ENCODE measurements at places on chromosomes 3 and 15.

DNA sequence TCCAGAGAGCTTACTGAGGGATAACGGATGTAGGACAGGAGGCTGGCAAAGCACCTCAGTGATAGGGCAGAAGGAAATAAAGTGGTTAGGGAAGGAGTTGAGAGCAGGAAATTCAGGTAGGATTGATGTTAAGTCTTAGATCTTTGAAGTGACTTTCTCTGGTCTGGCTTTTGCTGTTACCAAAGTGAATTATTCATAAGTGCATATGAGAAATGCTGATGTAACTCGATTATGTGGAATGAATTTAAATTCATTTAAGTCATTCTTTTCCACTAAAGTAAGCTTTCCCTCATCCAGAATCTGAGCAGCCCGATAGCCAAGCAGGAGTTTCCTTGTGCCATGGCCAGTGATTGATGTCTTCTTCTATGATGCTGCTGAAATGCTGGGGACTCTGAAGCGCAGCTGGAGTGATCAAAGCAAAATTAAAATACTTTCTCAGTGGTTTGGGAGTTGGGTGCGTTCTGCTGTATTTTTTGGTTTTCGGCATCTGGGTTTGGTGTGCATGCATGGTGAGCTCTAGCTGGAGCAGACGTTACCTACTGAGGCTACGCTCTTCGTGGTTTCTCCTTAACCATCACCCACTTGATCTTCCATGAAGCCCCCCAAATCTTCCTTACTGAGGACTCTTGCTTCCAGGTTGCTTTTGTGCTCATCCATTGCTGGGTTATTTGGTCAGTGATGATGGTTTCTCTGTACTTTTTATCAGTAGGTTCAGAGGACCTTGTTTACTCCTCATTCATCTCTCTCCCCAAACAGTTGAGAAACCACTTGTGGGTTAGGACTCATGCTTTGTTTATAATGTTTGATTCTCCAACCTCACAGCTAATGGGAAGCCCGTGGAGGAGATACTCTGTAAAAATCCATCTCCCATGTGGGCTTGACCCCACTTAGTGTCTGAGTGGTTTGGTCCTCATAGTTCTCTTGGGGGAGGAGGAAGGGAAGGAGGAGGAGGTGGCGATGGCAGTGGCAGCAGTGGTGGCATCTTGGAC lies 72.5 kb downstream of the IGF1R start:
- no peak for DNase-seq

DNA sequence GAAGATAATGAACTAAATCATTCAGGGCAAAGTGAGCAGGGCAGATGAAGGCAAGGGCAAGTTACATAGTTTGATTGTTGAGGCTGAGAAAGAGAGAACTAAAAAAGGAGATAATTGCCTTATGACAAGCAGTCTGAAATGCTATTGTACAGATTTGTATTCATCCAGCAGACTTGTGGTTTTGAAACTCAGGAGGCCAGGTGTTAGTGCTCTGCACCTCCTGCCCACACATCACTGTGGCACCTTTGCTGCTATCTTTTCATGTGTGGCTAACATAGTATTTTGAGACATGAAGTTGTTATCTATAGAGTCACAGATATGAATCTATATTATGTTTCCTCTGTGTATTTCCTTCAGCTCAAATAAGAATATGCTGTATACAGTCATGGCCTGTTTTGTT lies 24.3 kb upstream of the SUCLG2 start:
- no peak for DNase-seq

- no peak for DNase-seq
Measured at GRCh38 chr3:137764563-137765309, 621 bp downstream of the SOX14 start.

DNA sequence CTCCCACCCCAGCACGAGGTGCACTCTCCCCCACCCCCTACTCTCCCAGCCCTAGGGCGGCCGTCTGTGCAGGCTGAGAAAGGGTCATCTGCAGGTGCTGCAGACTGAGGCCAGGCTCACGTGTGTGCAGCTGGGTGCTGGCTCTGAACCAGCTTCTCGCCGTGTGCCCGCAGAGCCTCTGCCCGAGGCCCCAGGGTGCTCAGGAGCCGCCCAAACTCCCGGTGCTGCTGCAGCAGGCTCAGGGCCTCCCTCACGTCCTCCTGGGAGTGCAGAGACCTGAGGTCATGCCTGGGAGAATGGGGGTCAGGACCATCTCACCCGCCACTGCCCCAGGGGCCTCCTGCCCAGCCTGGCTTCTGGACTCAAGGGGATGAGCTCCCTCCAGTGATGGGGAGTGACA lies 17.2 kb downstream of the SPTBN5 start:
- no peak for DNase-seq

GRCh38 chr15:69762373-69763148 lies 309.9 kb downstream of the RPLP1 start:
- no peak for DNase-seq

DNA sequence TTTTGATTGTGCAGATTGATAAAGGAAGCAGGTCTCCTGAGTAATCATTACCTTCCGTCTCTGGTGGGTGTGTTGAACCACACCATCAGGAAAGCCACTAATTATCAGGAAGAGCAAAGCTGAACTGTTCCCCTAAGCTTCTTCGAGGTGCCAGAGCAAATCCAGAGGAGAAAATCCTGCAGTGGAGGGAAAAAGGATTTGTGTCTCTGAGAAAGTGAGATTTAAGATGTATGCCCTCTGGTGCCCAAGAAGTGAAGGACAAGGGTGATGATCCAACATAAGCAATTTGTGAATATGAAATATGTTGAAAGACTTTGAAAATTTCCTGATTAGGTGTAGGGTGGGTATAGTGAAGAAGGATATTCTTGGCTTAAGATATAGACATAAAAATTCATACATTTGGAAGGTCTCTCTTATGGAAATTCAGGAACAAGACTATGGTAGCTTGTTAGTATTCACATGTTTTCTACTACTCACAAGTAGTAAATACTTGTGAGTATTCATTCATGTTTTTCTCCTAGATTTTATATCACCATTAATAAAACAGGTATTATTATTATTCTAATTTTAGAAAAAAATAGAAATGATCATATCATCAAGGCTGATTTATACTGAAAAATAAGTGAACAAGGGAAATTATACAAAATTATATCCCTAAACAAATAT lies 34.8 kb downstream of the COMMD2 start:
- DNase-seq = no peak

DNA sequence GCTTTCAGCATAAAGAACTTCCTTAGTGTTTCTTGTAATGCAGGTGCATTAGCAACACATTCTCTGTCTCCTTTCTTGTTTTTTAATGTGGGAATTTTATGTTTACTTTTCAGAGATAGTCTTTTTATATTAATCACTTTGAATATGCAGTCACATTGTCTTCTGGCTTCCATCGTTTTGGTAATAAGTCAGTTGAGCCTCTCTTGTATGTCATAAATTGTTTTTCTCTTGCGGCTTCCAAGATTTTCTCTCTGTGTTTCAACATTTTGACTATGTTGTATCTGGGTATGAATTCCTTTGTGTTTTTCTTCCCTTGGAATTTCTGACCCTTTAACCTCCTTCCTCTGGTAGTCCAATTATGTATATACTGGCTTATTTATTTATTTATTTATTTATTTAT lies 25.3 kb downstream of the GABRG3 start:
- no peak for DNase-seq

DNA sequence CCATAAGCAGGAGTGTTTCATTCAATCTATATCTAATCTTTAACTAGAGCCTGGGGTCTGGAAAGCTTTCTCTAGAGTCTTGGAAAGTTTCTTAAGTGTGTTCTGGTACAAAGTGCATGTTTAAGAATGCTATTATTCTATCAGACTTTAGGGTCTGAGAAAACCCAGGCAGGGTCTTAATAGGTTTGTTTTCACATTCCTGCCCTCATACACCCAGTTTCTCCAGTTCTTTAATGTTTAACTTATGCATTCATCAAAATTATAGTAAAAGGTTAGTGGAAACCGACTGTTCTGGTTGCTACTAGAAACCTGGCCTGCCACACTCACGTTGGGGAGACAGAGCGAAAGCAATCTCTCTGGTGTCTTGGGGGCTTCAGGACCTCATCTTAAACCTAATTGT lies 102.9 kb upstream of the WDR72 start:
- DNase-seq = no peak

DNA sequence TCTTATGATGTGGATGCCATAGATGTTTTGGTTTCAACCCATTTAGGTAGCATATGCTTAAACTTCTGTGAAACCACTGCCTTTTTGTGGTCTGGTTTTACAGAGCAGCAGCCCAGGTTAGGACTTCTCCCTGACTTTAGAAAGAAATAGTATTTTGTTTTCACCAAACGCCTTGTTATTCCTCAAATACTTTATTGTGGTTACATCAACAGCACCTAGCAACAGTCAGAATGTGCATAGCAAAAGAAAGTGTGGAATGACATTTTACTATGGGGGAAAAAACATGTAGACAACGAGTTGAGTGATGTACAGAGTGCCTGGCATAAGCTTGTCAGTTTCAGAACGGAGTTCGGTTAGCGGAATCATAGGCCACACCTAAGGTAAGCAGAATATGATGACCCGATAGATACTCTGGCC lies 159.2 kb downstream of the TPRG1 start:
- no peak for DNase-seq

DNA sequence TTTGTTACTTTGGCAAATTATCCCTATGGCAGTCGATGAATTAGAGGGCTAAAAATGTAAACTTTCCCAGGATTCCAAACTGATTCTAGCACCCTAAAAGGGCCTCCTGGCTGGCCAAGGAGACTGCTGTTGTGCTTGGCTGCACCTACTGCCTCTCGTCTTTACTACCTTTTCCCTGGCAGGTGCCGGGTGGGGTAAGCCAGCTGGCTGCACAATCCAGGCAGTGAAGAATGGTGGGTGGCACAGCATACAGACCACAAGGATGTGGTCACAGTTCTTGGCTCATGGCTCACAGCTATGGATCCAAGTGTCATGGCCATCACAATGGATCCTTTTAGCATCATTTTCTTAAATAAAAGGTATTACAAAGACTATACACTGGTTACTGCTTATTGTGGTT lies 20.7 kb upstream of the SLC25A26 start:
- no peak for DNase-seq

- DNase-seq = no peak
Measured at GRCh38 chr3:177781686-177782161, 584.4 kb upstream of the TBL1XR1 start.

GRCh38 chr3:105493305-105493892 lies 126.7 kb downstream of the ALCAM start:
- DNase-seq = no peak

DNA sequence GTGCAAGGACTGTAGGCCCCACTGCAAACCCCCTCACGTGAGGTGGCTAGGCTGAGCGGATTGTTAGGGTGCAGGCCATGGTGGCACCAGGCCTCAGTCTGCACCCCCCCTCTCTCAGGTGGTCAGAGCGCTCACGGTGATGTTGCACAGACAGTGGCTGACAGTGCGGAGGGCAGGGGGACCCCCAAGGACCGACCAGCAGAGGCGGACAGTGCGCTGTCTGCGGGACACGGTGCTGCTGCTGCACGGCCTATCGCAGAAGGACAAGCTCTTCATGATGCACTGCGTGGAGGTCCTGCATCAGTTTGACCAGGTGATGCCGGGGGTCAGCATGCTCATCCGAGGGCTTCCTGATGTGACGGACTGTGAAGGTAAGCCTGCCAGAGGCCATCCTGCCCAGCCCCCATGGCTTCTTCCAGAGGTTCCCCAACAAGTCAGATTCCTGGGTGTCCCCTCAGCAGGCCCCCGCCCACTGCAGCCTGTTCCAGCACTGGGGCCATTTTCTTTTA lies 18.2 kb downstream of the ATRIP start:
- no peak for DNase-seq

GRCh38 chr15:77989296-77990143 lies 88.0 kb downstream of the TBC1D2B start:
- DNase-seq = no peak

- DNase-seq = no peak
Measured at GRCh38 chr15:39415634-39416033, 165.2 kb upstream of the THBS1 start.

- no peak for DNase-seq
Measured at GRCh38 chr3:148309390-148310035, 388.2 kb upstream of the AGTR1 start.

DNA sequence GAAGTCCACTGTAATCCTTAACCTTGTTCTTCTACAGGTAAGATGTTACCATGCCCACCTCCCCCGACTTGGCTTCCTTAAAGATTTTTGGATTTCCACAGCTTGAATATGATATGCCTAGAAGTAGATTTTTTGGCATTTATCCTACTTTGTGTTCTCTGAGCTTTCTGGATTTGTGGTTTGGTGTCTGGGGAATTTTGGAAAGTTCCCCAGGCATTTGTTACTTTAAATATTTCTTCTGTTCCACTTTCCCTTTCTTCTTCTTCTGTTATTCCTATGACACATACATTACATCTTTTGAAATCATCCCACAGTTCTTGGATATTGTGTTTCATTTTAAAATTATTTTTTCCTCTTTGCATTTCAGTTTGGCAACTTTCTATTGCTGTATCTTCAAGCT lies 122.1 kb upstream of the TMEM108 start:
- DNase-seq = no peak

- DNase-seq = no peak
Measured at GRCh38 chr15:38050529-38051448, 116.3 kb downstream of the TMCO5A start.

DNA sequence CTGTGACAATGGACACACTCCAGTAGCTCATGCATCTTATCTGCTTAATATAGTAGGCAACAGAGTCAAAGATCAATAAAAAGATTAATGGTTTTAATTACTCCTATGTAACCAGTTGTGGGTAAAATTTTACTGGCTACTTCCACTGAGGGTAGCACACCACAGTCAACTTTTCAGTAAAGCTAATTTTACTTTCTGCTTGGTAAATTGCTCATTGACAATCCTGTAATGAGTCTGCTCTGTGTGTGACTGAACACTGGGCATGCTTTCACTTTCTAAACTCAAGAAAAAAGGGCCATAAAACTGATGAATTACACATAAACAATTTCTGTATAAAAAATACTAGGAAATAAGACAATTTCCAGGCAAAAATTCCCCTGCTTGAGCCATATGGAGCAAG lies 838.3 kb downstream of the VGLL3 start:
- DNase-seq = no peak

- no peak for DNase-seq
Measured at GRCh38 chr3:197010556-197011351, 18.9 kb downstream of the MELTF start.

DNA sequence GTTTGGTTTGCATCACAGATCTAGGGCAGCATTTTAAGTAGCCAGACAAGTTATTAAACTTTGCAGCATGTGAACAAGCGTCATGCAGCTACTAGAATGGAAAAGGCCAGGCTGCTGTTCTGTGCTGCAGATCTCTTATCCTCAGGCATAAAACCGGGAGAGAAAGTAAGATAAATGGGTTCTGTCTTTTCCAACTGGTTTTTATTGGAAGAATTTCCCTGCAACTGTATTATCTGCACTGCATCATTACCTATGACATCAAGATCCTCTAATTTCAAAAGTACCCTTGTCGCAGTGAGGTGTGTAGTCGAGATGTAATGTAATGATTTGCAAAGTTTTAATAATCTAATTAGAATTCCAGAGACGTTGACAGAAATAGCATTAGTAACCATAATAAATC lies 240.3 kb downstream of the FEZF2 start:
- no peak for DNase-seq

GRCh38 chr15:47570451-47570850 lies 146.9 kb upstream of the SEMA6D start:
- no peak for DNase-seq

All from cortex of kidney (tissue), 1 donor.